Common myeloid progenitor, CD34-positive (primary cell): ENCODE measurements at places on chromosomes 11 and 22.

DNA sequence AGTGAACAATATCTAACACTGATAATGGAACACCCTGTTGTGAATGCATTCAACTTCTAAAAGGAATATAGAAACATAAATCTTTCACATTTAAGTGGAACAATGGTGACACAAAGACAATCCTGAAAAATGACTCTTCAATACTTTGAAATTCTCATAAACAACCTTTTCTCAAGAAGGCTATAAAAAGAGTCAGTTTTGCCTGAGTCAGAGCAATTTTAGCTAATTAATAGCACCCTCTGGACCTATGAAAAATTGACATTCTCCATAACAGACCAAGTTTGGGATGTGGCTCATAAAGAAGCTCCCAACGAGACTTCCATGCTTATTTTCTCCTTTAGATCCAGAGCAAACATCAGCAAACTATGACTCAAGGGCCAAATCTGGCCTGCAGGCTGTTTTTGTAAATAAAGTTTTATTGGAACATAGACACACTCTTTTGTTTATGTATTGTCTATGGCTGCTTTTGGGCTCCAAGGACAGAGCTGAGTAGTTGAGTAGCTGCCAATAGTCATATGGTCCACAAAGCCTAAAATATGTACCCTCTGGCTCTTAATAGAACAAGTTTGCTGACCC, 108.0 kb downstream of the MAML2 start:
- no peak for DNase-seq

DNA sequence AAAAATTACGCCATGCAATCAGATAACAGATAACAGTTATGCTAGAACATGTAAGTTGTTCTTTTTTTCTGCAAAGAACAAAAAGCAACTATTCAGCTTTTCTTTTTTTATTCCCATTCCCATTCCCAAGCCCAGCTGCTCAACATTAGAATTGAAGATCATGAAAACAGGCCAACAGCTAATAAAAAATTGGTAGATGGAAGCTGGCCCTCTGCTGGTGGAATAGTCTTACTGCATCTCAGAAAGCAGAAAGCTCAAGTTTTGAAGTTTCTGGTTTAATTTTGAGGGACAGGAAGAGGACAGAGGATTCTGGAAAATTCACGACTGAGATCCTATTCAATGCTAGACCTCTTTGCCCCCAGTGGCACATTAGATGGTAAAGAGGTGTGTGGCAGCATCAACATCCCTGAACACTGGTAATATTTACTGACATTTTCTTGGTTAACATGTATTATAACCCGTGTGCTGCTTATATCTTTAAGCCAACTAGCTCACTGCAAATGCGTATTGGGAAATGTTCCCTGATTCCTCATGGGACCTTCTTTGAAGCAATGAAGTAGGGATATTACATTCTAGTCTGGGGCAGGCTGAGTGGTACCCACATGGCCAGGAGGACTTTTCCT, 591.2 kb downstream of the OPCML start:
- DNase-seq: peak; percentile 9

- no peak for DNase-seq
Measured at GRCh38 chr11:119324189-119324588, 7.3 kb upstream of the MCAM start.

GRCh38 chr11:116580799-116581198, 192.0 kb downstream of the BUD13 start:
- DNase-seq: peak; percentile 11

DNA sequence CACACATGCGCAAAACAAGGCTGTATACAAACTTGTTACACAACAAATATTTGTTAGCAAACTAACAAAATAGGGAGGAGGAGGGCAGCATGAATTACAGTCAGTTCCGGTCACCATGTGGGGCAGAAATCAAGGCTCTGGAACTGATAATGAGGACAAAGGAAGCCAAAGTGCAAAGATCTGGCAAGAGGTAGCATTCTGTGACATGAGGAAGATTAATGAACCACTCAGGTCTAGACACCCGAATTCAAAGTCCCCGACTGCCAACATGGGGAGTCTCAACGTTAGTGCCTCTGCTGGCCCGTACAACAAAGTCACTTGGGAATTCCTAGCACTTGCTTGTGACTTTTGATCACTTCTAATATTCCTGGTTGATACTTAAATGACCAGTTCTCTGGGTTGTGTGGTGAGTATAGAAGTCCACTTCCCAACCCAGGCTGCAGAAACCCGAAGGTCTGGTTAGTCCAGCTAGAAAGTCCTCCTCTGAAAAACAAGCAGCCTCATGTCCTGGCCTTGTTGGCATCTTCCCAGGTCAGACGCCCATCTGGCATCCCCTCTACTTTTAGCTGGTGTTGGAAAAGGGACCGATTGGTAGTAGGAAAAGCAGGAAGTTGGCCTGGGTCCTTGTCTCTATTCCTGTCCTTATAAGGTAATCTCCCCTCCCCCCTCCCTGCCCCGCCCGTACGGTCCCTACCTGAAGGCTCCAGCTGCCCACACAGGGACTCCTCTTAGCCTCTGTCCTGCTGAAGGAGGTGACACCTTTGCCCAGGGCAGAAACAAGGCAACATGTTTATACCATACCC, 1.6 kb downstream of the SUN2 start:
- no peak for DNase-seq

DNA sequence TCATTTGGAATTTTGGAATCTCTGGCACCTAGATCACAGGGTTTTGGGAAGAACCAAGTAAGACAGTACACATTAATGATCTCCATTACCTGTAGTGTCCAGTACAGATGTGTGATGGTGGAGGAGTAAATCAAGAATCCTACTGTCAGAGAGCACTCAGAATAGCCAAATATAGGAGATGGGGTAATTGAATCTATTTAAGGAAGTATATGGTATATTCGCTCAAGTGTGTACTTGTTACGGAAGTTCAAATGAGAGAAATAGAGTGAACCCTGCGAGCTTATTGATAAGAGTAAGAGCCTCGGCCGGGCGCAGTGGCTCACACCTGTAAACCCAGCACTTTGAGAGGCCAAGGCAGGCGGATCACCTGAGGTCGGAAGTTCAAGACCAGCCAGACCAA, 2.2 kb downstream of the SPCS2 start:
- DNase-seq: no peak

DNA sequence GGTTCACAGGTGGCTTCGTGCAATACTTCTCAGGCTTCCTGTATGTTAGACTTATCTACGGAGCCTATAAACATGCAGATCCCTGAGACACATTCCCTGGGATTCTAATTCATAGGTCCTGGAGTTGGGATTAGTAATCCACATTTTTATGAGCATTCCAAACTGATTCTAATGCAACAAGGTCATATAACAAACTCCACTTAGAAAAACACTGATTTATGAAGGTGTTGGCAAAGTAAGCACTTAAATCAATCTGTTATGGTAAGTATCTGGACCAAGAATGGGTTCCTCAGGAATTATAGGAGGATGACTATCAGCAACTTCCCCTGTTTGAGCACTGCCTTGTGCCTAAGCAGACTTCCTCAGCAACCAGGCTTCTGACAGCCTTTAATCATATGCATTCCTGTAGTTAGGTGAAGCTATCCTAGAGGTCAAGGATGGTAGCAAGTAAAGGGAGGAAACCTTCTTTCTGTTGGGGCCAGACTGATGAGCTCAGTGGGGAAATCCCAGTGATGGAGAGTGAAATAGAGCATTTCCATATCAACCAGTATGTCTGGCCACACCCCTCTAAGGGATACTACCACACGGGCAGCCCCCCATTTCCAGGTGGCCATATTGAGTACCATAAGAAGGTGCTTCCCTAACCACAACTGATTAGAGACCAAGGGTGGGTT, 89.6 kb downstream of the RASSF10 start:
- DNase-seq: no peak

GRCh38 chr11:102452461-102453301, at the start of gene TMEM123:
TMEM123 (minus strand) TSS chr11:102452765; CDS start chr11:102452623, 142 bp downstream.
- DNase-seq: peak; percentile 98
